Lower lobe of right lung (tissue), 2 donors: ENCODE measurements at places on chromosomes 6 and 20. TPM values are rescaled to one million over a fixed set of nuclear protein-coding genes. Genes with fewer than 3 reads are reported as not detected.

Gene RAD21L1
- total RNA-seq: not detected

Gene GRIK2
- total RNA-seq: 0.62 TPM

GRCh38 chr6:122872311-122872710, 83.3 kb downstream of the SMPDL3A start:
- H3K27ac ChIP-seq: no peak overlapping the region
- no peak overlapping the region for H3K4me3 ChIP-seq
- no peaks in the 10 kb centered on the region for H3K36me3 ChIP-seq
- DNase-seq: no peak
- no peaks in the 10 kb centered on the region for H3K4me1 ChIP-seq
- H3K27me3 ChIP-seq: no peaks in the 10 kb centered on the region

GRCh38 chr6:113363866-113364265, 493.3 kb upstream of the MARCKS start:
- H3K36me3 ChIP-seq: no peaks in the 10 kb centered on the region
- H3K27ac ChIP-seq: no peak overlapping the region

DNA sequence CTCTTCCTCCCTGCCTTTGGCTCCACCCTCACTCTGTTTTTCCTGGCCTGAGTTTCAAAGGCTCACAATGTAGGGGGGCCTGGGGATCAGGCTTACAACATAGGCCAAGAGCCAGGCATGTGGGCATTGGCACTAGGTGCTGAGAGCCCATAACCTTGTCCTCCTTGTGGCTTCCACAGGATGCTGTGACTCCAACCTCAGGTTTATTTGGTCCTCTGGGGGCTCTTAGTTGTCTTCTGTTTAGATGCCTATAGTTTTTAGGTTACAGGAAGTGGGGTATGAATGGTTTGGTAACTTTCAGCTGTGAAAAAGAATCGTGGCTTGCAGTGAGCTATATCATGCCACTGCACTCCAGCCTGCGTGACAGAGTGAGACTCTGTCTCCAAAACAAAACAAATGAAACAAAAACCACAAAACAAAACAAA, 25.6 kb downstream of the MMP24 start:
- H3K27ac ChIP-seq: no peak overlapping the region
- DNase-seq: no peak
- H3K36me3 ChIP-seq: peaks cover 7% of the 10 kb centered on the region
- H3K4me1 ChIP-seq: no peaks in the 10 kb centered on the region
- no peak overlapping the region for H3K4me3 ChIP-seq

GRCh38 chr6:112563368-112563767, 216.2 kb downstream of the RFPL4B start:
- no peak for DNase-seq
- H3K4me3 ChIP-seq: no peak overlapping the region
- H3K4me1 ChIP-seq: no peaks in the 10 kb centered on the region
- H3K36me3 ChIP-seq: no peaks in the 10 kb centered on the region
- H3K27me3 ChIP-seq: no peaks in the 10 kb centered on the region
- no peak overlapping the region for H3K27ac ChIP-seq
